Left renal pelvis (tissue), 4 donors: ENCODE measurements at places on chromosomes 3 and 15.

DNA sequence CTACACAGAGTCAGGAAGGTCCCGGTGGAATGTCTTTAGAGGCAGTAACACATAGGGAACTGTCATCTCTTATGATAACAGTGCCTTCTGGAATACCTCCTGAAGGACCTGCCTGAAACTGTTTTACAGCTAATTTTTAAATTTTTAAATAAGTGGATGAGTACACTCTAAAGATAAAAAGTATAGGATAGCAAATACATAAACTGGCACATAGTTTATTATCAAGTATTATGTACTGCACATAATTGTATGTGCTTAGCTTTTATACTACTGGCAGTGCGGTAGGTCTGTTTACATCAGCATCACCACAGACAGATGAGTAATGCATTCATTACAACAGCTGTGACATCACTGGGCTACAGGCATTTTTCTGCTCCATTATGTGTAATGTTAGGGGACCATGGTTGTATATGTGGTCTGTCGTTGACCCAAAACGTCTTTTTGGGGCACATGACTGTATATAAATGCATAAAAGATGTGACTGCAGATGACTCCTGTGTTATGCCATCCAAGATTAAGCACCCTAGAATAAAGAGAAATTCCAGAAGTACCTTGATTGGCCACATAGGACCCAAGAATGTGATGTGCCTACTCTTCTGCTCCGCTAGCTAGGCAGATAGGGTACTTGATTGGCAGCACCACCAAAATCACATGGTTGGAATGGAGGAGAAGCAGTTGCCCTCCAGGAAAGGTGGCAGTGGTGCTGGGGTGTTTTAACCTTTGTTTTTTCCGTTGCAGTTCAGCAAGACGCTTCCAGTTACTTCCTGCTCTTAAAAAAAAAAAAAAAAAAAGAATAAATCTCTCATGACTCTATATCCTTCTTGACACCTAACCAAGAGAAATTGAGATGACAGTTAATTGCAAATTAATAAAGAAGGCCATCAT is 3.3 kb downstream of the VPS8 start:
- no peak for DNase-seq

DNA sequence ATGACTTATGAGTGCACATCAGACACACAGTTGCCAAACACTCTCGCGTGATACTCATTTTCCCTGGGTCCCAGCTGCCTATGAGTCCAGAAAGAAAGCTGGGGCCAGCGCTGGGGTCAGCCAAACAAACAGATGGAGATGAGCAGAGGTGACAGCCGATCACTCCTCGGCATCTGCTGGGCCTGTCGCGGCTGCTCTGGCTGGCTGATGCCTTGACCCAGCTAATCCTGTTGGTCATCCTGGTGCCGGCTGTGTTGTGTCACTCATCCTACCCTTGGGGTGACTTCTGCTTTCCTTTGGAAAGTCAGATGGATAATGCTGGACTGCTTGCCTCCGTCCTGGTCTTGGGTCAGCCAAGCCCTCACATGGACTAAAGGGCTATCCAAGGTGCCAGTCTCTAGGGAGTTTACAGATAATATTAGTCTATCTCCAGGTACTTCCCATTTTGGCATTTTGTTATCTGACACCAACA is 105.3 kb upstream of the PDZRN3 start:
- DNase-seq, result no peak

- no peak for DNase-seq
Measured at GRCh38 chr3:184380627-184381260, 890 bp downstream of the CHRD start.

GRCh38 chr15:68885070-68885469 is 45.3 kb upstream of the SPESP1 start:
- DNase-seq, result no peak

DNA sequence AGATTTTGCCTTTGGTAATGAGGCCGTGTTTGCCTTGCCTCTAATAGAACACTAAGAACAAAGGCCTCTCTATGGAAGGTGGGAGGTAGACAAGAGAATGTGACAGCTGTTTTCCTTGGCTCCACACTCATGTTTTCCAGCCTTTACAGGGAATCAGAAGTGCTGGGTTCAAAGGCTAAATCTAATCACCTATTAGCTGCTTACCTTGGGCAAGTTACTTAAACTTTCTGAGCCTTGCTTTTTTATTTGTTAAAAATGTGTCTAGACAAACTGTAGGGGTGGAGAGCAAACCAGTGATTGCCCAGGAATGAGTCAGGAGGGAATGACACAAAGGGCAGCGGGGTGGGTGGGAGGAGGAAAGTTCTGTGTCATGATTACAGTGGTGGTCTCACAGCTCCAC is 179.0 kb downstream of the P3H2 start:
- DNase-seq, result no peak

GRCh38 chr15:50543556-50543955 is 2.9 kb downstream of the USP50 start:
- no peak for DNase-seq

GRCh38 chr3:20576228-20576627 is 390.2 kb upstream of the SGO1 start:
- no peak for DNase-seq

DNA sequence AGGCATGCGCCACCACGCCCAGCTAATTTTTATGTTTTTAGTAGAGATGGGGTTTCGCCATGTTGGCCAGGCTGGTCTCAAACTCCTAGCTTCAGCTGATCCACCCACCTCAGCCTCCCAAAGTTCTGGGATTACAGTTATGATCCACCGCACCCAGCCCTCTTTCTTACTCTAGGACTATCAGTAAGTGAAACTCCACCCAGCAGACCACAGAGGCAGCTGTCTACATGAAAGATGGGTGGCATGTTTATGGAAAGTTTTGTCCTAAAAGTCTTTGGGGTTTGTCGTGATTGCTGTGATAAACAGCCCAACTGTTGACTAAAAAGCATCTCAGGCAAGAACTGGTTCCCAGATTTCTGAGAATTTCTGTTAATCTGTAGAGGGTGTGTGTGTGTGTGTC is 10.9 kb downstream of the ARL6IP5 start:
- DNase-seq, result no peak

- DNase-seq, result no peak
Measured at GRCh38 chr3:146747928-146748327, 142.8 kb upstream of the PLSCR5 start.

- no peak for DNase-seq
Measured at GRCh38 chr3:191624299-191624698, 163.3 kb downstream of the PYDC2 start.

GRCh38 chr3:73599605-73600004 is 25.1 kb downstream of the PDZRN3 start:
- no peak for DNase-seq
